Renal pelvis (tissue), 12 donors: ENCODE measurements at places on chromosomes 12 and 14. TPM values are rescaled to one million over a fixed set of nuclear protein-coding genes. Genes with fewer than 3 reads are reported as not detected.

DNA sequence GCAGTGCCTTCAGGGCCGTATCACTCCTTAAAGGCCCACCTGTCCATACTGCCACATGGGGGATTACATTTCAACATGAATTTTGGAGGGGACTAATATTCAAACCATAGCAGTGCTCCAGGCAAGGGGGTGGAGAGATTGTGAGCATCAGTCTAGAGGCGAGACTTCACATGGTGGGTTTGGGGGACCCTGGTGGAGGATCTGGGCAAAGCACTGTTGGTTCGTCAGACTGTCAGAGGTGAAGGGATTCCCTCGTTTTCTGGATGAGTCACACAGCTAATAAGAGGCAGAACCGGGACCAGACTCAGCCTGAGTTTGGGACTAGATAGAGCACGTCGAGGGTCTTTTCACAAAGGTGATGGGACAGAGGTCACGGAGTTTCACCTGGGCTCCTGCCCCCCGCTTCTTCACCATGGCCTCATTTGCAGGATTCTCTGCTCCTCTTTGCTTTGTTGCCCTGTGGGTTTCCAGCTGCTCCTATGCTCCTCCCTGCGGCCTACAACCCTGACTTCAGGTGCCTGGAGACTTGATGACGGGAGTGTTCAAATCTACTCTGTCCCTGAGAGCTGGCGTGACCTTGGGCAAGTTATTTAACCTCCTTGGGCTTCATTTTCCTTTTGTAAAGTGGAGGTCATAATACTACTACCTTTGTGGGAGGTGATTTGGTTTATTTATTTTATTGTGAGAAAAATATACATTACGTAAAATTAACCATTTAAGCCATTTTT, 41.5 kb downstream of the TEAD4 start:
- no peak for DNase-seq

The STX2 gene
- 38.7 TPM for polyA plus RNA-seq

The SNAPC1 gene
- polyA plus RNA-seq = 10.7 TPM

- DNase-seq = no peak
These were observed 63.6 kb upstream of the TMEM263 start for GRCh38 chr12:106892075-106892474.

GRCh38 chr12:109385339-109386058, 37.8 kb downstream of the MYO1H start:
- DNase-seq = peak; percentile 38

DNA sequence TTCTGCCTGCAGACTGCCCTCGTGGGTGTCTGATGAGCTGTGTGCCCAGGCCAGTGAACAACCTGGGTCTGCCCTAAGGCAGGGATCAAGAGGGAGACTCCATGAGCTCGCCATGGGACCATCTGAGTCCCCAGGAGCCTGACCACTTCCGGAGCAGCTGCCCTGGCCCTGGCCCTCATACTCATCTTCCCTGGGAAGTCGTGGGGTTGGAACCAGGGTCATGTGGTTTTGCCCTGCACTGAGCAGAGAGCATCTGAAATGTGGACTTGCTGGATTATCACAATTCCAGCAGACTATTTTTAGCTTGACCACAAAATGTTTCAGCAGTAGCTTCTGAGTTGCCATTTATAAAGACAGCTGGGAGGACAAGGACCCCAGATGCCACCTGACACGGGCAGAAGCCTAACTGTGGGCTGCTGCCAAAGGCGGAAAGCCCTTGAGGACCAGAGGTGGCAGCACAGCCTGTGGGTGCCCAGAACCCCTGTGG, 6.7 kb downstream of the BTBD6 start:
- DNase-seq = no peak

DNA sequence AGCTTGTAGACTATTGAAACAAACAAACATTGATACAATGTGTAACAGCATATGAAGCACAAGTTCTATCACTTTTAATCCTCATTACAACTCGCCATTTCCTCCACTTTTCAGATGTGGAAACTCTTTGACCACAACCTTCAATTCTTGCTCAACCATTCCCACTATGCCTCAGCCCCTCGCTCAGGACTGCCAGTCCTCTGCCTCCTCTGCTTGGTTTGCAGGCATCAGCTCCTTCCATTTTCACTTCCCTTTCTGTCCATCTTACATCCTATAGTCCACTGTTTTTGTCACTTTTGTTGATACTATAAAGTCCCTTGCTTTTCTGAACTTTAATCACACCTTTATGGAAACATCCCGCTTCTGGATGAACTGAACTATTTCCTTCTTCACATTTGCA, 28.2 kb upstream of the CD27 start:
- no peak for DNase-seq

GRCh38 chr14:77302926-77303325, 17.8 kb downstream of the POMT2 start:
- DNase-seq = no peak

- no peak for DNase-seq
These were observed 37.1 kb upstream of the LTBP2 start for GRCh38 chr14:74649167-74649566.

- no peak for DNase-seq
These were observed 72.4 kb downstream of the FLRT2 start for GRCh38 chr14:85602345-85602744.

DNA sequence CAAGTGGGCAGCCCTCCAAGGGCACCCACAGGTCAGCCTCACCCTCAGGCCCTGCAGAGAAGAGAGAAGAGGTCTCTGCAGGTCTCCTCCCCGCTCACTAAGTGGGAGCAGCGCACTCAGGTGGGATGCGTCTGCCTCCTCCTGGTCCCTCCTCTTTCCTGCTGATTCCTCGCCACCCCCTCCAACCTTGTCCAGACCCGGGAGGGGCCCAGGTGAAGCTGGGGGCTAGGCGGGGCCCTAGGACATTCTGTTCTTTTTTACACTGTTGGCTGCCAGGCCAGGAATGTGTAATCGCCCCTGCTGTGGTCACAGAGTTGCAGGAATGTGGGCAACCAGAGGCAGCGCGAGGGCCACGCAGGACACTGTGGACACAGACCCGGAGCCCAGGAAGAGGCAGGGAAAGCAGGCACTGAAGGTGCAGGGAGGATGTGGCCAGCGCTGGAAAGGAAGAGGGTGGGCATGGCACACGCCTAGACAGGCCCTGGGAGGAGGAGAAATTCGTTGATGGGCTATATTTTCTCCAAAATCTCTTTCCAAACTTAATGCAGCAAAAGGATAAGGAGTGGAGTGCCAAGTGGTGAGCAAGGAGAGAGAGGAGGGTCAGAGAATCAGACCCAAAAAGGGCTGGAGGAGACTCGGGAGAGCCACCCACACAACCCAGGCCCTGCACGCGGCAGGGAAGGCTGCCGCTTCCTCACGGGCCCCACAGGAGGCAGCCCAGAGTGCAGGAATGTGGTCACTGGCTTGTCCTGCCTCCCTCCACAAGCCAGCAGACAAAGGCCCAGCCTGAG, 911 bp upstream of the SCNN1A start:
- peak; percentile 48 for DNase-seq

DNA sequence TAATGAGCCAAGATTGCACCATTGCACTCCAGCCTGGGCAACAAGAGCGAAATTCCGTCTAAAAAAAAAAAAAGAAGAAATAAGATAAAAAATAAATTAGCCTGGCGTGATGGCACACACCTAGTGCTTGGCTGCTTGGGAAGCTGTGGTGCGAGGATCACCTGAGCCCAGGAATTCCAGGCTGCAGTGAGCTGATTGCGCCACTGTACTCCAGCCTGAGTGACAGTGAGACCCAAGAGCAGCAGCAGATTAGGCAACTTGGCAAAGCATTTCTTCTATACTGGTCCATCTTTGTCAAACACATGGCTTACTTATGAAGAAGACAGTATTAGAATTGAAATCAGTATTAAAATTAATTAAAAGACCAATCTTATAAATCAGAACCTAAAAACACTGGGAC, 6.3 kb downstream of the GON7 start:
- DNase-seq = no peak

GRCh38 chr12:65859519-65859918, 35.2 kb downstream of the HMGA2 start:
- DNase-seq = no peak

- DNase-seq = no peak
These were observed 23.0 kb upstream of the EIF2B2 start for GRCh38 chr14:74979442-74980397.

The SOX5 gene
- 7.2 TPM for polyA plus RNA-seq

- no peak for DNase-seq
These were observed 66.1 kb upstream of the GRIP1 start for GRCh38 chr12:66744956-66745383.

DNA sequence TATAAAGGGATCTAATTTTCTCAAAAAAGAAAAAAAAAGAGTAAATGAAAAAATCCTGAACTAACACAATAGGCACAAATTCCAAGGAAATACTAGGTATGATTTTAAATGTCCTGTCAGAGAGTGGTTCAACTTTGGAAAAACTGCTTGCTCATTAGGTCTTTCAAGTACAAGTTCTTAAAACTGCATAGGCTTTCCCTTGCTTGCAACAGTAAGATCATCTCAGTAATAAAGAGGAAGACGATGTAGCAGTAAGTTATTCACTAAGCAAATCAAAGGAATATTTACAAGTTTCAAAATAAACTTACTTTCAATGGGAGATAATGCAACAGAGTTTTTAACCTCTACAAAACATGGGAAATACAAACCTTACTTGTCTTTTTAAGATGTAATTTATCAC, 21.6 kb downstream of the CORO1C start:
- DNase-seq = no peak

The CEBPE gene
- 0.10 TPM for polyA plus RNA-seq

GRCh38 chr14:92039063-92039718, 668 bp downstream of the TRIP11 start:
- DNase-seq = peak; percentile 78

The ADGRD1 gene
- polyA plus RNA-seq = 12.8 TPM

DNA sequence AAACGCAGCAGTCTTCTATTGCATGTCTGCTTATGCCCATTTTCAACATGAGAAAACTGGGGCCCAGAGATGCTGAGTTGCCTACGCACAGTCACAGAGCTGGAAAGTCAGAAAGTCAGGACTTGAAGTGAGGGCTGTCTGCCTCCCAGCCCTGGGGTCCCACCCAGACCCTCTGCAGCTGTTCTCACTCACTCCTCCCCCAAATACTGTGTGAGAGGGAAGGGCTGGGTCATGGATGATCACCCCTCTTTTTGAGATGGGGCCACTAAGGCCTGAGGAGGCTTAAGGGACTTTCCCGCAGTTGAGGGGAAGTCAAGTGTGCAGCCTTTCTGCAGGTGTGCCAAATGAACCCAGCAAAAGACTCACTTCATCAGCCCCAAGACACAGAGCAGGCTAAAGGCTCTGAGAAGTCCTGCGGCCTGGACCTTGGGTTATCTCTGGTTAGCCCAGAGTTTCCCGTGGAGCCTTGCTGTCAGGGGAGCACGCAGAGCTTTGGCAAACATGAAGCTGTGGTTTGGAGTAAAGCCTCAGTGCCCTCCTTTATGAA, 18.7 kb downstream of the DTX1 start:
- DNase-seq = no peak

DNA sequence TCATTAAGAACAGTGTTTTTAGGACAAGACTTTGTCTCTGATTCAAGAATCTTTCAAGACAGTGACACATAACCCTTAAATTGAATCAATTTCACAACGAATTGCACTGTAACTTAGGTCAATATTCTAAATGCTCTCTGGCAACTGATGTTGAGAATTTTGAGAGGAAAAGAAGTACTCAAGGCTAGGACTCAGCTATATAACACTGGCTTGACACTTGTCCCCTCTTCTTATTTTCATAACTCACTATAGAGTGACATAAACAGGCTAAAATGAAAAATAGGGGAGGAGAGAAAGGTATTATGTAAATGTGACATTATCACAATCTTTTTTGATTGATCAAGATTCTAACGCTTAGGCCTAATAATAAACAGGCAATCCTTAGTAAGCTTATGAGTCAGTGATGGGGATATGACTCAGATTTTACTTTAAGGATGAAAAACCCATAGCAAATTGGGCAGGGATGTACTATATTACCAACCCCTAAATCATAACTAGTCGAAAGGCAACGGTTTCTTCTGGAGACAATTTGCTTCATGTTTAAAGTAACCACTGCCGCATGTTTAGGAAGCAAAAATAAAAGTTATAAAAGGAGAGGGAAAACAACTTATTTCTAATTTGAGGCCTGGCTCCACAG, 10.9 kb downstream of the BTG1 start:
- no peak for DNase-seq

- DNase-seq = no peak
These were observed 80.4 kb upstream of the GPR68 start for GRCh38 chr14:91324606-91325575.

GRCh38 chr12:56220611-56221231, 1.0 kb downstream of the RNF41 start:
- DNase-seq = no peak

The BCAT1 gene
- polyA plus RNA-seq = 55.3 TPM

DNA sequence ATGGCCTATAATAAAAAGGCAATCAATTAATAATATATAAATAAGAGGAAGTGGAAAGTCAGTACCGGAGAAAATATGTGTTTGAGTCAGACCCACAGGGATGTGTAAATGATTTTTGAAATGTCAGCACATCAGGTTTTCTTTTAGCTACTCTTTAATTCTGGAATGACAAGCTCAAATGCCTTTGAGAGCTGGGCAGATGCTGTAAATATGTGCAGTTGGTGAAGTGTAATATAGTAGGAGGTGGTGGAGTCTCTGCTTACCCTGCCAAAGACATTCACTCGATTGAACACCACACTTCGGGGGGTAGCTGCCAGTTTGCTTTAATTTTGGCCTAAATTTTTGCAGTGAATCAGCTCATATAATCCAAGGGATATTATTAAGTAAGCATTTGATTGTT, 93.0 kb downstream of the PLEKHA5 start:
- no peak for DNase-seq

DNA sequence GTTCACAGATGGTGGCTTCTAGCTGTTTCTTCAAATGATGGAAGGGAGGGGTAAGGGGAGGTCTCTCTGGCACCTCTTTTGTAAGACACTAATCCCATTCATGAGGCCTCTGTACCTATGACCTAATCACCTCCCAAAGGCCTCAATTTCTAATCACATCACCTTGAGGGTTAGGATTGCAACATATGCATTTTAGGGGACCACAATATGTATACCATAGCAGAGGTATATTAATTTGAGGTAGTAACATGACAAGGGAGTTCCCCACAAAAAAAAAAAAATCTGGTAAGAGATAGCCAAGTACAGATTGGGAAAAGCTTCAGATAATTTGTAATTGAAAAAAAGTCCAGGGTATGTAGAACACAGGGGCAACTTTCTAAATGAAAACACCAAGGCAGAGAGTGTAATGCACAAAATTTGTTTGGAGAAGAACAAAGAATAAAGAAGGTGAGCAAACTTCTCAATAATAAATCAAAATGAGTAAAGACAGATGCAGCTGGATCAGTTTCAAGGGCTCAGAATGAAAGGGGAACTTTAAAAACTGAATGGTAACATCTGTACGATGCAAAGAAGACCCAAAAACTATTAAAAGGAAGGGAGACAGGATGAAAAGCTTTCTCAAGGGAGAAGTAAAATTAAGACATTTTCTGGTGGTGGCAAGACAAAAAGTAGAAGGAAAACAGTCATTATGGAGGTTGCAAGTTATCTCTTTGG, 125.5 kb upstream of the DCN start:
- DNase-seq = no peak

The SRGAP1 gene
- 33.4 TPM for polyA plus RNA-seq

- no peak for DNase-seq
These were observed 136.2 kb upstream of the PDZRN4 start for GRCh38 chr12:41051954-41052353.

GRCh38 chr12:8636581-8636980, 23.9 kb upstream of the AICDA start:
- DNase-seq = no peak

The SLC38A2 gene
- 208 TPM for polyA plus RNA-seq

- DNase-seq = no peak
These were observed 547 bp downstream of the ZNF140 start for GRCh38 chr12:133081159-133081780.

- DNase-seq = no peak
These were observed 6.5 kb upstream of the PPFIBP1 start for GRCh38 chr12:27517546-27517945.

The CLEC7A gene
- 1.9 TPM for polyA plus RNA-seq

GRCh38 chr12:13144266-13144828, 40.9 kb upstream of the GSG1 start:
- no peak for DNase-seq
